ENCODE measurements at places on chromosomes 2 and 18.
A peak's percentile ranks its signal among the peaks of the same experiment; 100 is the strongest.

- no peak for DNase-seq
Measured at GRCh38 chr2:236284208-236284607, 20.0 kb upstream of the ASB18 start.

GRCh38 chr18:48663931-48664847 lies 125.4 kb downstream of the CTIF start:
- DNase-seq: peak; percentile 43

DNA sequence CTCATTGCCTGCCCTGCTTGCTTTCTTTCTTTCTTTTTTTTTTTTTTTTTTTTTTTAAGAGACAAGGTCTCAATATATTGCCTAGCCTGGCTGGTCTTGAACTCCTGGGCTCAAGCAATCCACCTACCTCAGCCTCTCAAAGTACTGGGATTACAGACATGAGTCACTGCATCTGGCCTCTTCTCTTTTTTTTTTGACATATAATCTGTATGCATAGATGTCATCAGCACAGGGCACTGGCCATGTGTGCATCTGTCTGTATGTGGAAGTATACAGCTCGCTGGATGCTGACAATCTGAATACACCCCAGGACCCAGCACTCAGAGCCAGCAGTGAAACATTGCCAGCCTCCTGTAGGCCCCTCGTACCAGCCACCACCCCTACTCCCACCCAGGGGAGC lies 49.5 kb downstream of the TFCP2L1 start:
- no peak for DNase-seq

DNA sequence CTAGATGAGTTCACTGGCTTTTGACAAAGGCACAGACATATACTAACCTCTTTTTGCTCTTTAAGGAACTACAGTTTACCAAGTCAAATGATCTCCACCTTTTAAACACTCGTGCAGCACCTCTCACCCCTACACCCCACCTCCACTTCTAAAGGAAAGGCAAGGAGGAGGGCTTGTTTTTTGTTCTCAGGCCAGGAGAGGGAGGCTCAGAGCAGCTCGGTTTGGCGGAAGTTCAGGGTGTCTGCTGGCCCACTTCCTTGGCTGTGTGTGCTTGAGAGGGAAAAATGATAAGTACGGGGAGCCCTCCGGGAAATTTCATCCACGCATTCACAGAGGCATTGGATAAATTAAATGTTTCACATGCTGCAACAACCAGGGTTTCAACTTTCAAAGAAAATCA lies 667.9 kb downstream of the BCL11A start:
- no peak for DNase-seq

GRCh38 chr2:168694173-168694572 lies 108.3 kb upstream of the NOSTRIN start:
- DNase-seq: no peak

- DNase-seq: no peak
Measured at GRCh38 chr2:205754924-205755321, 72.6 kb downstream of the NRP2 start.

GRCh38 chr2:25280051-25280687 lies 61.6 kb downstream of the DNMT3A start:
- DNase-seq: peak; percentile 49

GRCh38 chr2:71545572-71546274 lies 92.4 kb downstream of the DYSF start:
- no peak for DNase-seq

GRCh38 chr18:51301376-51301775 lies 103.9 kb upstream of the MEX3C start:
- DNase-seq: no peak

DNA sequence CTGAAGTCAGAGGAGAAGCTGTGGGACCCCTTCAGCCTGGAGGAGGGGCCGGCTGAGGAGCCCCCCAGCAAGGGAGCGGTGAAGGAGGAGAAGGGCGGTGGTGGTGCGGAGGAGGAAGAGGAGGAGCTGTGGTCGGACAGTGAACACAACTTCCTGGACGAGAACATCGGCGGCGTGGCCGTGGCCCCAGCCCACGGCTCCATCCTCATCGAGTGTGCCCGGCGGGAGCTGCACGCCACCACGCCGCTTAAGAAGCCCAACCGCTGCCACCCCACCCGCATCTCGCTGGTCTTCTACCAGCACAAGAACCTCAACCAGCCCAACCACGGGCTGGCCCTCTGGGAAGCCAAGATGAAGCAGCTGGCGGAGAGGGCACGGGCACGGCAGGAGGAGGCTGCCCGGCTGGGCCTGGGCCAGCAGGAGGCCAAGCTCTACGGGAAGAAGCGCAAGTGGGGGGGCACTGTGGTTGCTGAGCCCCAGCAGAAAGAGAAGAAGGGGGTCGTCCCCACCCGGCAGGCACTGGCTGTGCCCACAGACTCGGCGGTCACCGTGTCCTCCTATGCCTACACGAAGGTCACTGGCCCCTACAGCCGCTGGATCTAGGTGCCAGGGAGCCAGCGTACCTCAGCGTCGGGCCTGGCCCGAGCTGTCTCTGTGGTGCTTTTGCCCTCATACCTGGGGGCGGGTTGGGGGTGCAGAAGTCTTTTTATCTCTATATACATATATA lies 46.0 kb downstream of the BOLA3 start:
- no peak for DNase-seq

DNA sequence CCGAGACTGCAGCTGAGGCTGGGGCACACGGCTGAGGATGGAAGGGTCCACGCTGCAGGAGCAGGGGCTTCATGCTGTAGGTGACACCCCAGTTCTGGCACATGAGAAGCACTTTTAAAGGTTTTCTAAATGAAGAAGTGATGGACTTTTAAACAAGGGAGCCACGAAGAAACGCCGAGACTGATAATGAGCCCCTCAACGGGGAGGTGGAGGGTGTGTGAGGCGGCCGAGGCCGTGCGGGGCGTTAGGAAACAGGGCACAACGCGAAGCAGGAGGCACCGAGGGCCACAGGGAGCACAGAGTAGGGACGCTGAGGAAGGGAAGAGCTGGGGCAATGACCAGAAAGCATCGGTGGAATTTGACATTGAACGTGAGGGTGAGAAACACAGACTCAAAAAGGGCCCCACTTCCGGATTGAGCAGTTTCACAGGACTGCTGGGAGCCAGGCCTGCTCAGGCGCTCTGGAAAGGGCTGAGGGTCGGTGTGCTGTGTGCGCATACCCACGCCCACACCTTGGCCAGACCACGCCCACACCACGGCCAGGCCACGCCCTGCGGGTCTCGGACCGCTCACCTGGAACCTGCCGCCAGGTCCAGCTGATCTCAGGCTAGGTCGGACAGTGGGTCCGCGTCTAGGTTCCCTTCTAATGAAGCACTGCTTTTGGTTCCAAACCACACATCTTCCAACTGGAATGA lies 115.7 kb downstream of the GYPC start:
- DNase-seq: no peak
